ENCODE measurements at places on chromosomes 7 and 10.

GRCh38 chr7:2141021-2141410, 91.7 kb downstream of the MAD1L1 start:
- DNase-seq, result no peak

GRCh38 chr10:90328896-90329295, 528.9 kb downstream of the HTR7 start:
- no peak for DNase-seq

DNA sequence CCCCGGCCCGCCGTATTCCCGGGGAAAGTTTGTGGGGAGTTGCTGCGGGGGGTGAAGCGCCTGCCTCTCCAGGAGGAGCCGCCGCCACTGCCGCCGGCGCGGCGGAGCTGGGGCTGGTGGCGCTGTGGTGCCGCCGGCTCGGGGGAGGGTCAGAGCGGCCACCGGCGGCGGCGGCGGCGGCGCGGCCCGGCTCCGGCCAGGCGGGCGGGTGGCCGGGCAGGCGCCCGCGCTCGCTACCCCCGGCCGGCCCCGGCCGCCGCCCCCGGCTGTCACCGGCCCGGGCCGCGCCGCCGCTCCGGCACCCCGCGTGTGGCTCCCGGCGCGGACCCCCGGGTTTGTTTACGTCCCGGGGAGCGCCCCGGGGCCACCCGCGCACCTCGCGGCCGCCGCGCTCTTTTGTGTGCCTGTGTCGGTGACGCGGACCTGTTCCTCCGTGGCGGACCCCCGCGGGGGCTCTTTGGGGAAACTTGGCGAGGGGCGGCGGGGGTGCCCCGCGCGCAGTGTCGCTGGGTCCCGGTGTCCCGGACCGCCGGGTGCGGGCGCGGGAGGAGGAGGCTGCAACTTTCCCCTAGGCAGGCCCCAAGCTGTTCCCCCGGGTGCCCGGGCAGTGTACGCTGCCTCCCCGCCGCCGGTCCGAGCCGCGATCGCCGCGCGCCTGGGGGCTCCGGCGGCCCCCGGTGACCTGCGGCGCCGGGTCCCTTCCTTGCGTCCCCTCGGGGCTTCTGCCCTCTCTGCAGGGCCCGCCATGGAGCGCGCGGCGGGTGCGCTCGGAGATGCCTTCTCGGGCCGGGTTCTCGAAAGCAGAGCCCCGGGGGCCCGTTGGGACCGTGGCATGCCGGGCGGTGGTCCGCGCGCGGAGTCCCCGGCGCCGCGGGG, 593 bp upstream of the CUX1 start:
- DNase-seq, result peak; percentile 30

DNA sequence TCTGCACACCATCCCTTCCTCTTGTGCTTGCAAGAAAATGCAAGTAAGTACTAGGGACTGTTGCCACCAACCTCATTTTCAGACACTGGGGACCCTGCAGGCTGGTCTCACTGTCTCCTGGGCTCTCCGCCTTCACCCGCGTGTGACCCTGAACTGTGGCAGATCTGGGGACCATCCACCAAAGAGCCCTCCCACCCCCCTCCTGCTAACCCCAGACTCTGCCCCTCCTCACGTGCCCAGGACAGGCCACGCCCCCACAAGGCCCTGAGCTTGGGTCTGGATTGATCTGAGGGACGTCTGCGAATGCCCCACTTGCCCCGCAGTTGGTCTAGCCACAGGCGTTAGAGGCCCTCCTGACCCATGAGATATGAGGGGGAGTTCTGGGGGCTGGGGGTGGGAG, 8.1 kb downstream of the CNPY1 start:
- no peak for DNase-seq

DNA sequence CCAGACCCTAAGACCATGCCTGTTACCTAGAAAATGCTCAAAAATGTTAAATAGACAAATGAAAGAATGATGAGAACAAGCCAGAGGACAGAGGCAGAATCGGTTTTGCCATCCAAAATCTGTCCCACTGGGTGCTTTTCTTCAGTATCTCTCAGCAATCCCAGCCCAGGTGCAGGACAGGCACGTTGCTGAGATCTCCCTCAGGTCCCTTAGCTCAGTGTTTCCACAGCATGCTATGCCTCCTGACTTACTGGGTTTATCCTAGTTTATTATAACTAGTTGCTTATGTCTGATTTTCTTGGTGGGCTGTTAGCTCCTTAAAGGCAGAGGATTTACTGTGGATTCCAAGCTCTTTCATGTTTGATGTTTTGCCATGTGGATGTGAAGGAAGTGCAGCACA, 20.3 kb downstream of the CPED1 start:
- DNase-seq, result no peak

- DNase-seq, result no peak
These were observed 414.0 kb downstream of the PHTF2 start for GRCh38 chr7:78212476-78213060.

DNA sequence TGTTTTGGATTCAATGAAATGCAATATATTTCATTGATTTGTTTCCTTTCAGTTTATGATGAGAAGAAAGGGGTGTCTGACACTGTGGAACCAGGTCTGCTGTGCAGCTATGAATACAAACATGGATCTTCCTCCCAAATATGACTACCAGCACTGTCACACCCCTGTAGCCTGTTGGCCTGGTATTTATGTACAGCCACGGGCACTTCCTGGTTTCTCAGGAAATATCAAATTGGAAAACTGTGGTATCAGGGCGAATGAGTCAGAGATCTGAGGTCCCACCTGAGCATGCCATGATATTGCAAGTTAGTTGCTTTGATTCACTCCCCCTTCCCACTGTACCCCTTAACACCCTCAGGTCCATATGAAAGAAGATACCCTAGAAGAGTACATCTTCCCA, 87.8 kb downstream of the DNMBP start:
- no peak for DNase-seq

DNA sequence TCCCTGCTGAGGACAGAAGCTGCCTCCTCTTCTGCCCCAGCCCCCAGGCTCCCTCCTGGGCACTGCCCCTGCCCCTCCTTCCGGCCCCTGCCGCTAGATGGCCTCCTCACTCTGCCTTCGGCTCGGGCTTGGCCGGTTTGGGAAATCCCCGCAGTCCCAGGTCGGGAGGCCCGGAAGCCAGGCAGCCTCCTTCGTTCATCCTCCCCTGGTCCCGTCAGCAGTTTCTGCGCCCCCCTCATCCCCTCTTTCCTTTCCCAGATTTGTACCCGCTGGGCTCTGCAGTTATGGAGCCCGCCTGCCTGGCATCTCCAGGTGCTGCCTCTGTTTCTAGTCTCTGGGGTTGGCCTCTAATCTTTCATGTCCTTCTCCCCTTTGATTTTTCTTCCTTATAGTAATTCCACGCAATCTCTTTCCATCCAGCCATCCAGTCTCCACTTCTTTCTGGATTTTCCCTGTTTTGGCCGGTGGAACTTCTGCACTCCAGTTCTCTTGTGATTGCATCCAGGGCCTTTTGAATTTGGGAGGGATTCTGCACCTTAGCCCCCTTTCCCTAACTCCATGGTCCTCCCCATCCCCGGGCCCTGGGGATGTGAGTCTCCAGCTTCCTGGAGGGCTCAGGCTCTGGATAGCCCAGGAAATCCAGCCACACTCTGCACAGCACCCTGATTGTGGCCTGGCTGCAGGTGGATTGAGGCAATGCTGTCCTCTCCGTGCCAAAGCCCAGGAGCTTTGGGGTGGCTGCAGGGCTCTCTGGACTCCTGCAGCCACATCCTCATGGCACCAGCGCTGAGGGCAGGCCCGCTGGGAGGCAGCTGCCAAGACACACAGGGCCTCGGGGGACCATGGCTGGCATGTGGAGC, 3.3 kb upstream of the SHH start:
- peak; percentile 85 for DNase-seq

DNA sequence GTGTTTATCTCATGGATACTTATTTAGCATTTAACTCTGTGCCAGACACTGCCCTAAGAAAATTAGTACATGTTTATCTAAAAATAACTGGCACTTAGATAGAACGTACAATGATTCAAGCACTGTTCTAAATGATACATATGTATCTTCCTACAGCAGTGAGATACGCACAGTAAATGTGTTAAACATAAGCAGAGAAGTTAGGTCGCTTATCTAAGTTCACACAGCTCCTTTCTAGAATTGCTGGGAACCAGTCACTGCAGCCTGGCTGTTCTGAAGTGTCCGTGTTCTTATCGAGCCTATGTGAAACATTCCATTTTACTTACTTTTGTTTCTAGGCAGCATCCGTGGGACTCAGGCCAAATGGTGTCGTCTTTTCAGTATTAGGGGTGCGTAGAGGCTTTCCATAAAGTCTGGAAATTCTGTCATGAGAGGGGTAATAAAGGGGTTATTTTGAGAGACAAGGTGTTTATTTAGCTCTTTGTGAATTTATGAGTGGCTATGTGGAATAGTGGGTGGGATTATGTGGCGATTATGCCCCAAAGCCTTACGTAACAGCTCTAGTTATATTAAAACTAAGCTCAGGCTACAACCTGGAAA, 186.9 kb downstream of the SND1 start:
- DNase-seq, result no peak

DNA sequence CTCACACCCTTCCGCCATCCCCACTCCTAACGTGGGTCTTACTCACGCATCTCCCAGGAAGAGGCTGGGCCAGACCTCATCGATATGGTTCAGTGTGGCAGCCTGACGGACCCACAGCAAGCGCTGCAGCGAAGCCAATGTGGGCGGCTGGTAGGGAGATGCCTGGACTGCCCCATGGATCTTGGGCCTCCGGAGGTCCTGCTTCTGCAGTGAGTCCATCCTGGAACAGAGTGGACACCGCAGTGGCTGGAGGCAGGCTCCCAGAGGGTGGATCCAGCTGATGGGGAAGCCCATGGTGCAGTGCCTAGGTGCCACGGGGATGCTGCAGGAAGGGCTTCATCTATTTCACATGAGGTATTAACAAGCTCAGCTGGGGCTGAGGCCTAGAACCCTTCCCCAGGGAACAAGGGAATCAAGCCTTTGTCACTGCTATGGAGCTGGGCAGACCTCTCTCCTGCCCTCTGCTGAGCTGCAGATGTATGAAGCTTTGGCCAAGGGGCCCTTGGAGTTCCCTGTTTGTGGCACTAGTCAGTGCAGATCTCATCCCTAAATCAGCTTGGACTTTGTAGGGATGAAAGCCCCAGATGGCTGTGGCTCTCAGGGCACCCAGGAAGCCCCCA, 13.7 kb upstream of the SAMD8 start:
- DNase-seq, result no peak

- no peak for DNase-seq
These were observed 120.0 kb downstream of the PDE1C start for GRCh38 chr7:31950091-31950755.

GRCh38 chr10:24872049-24872789, 80.2 kb downstream of the PRTFDC1 start:
- no peak for DNase-seq

DNA sequence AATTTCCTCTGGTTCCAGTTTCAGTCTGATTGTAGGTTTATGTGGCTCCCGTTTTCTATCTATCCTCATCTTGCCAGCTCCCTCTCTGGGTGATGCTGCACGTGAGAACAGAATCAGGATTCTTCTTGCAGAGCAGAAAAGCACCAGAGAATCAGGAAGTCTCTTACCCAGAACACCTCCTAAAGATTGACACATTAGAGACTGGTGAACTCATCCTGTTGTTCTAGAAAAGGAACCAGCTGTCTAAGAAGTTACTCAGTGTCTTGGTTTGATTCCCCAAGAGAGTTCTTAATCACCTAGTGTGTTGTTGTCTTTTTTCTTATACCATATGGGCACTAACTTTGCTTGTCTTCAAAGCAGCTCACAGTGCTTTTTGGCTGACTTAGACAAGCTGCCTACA, 152.4 kb downstream of the DGKI start:
- DNase-seq, result no peak

- DNase-seq, result peak; percentile 26
These were observed 1.9 kb downstream of the HHEX start for GRCh38 chr10:92691591-92692079.

GRCh38 chr10:108632144-108632543, 1291.2 kb downstream of the XPNPEP1 start:
- DNase-seq, result no peak

DNA sequence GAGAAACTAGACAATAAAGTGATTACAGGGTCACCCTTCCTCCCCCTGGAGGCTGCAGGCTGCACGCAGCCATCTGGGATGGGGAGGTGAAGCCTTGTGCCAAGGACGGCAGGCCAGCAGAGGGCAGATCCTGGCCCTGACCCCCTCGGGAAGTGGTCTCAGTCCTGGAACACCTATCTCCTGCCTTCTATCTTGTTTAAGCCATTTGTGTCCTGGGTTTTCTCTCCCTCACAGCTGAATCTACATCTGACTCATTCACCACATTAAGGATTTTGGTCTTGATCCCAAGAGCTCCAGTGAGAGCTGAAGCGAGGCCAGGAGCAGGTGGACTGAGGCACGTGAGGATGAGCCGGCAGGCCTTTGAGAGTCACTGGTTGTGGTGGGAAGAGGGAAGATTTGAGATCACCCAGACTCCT, 16.4 kb upstream of the PARP12 start:
- no peak for DNase-seq

GRCh38 chr7:75642810-75643486, 95.8 kb downstream of the HIP1 start:
- DNase-seq, result peak; percentile 79

DNA sequence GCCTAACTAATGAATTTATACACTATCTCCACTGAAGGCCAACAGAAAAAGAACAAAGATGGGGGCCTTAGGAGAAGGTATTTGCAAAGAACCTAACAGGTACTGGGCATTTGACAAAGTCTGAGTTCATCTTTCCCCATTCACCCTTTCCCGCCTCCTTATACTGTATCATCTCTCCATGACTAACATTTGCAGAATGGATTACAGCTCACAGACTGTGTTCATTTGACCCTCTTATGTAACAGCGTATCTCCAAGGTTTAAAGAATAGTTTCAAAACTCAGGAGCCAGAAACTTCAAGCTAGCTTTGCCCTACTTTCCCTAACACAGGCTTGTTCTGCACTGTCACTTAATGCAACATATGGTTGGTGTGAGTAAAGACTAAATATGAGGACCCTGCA, 238.7 kb upstream of the CELF2 start:
- no peak for DNase-seq

DNA sequence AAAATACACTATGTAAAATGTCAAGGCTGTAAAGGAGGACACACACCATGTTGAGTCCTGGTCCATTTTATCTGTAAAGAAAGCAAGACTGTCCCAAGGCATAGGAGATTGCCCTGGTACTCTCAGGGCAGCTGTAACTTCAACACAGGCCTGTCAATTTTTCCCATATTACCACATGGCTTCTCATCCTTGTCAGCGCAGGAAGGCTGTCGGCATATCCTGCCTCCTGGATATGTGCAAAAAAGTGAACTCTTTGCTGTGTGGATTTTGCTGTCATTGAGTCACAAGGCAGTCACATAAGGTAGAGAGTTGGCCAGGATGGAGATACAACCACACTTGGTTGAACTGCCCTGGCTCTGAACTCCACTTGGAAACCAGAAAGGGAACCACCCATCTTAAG, 8.7 kb downstream of the DUSP5 start:
- no peak for DNase-seq

- DNase-seq, result peak; percentile 77
These were observed 4.2 kb downstream of the SMARCD3 start for GRCh38 chr7:151244196-151244840.

Data from activated CD4-positive, alpha-beta T cell treated with anti-CD3 and anti-CD28 coated beads for 48 hours (primary cell).